HCT116 (cell line): ENCODE measurements at places on chromosomes 5 and 9. TPM values are rescaled to one million over a fixed set of nuclear protein-coding genes. Genes with fewer than 3 reads are reported as not detected.

GRCh38 chr5:150113047-150113744 lies 26.8 kb upstream of the CSF1R start:
- H3K4me1 ChIP-seq: peaks cover 30% of the 10 kb centered on the region
- no peak overlapping the region for H3K4me3 ChIP-seq
- no peaks in the 10 kb centered on the region for H3K36me3 ChIP-seq
- no peaks in the 10 kb centered on the region for H3K27me3 ChIP-seq

Gene IFNA21
- total RNA-seq: not detected

DNA sequence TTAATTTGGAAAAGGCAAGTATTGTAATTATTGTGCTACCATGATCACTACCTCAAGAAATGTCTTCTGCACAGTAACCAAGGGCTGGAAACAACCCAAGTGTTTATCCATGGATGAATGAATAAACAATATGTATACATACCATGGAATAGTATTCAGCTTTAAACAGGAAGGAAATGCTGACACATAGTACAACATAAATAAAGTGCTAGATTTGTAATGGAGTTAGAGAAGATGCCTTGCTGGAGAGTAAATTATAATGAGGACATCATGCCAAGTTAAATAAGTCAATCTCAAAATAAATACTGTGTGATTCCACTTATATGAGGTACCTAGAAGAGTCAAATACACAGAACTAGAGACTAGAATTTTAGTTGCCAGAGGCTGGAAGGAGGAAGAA lies 160.0 kb downstream of the CCDC192 start:
- H3K4me1 ChIP-seq: no peaks in the 10 kb centered on the region
- DNase-seq: no peak
- no peak overlapping the region for H3K4me3 ChIP-seq
- no peak overlapping the region for H3K27ac ChIP-seq
- H3K27me3 ChIP-seq: no peaks in the 10 kb centered on the region
- H3K36me3 ChIP-seq: no peaks in the 10 kb centered on the region

Gene PCDHB2
- not detected for total RNA-seq

Gene PCDHA12
- total RNA-seq: not detected

DNA sequence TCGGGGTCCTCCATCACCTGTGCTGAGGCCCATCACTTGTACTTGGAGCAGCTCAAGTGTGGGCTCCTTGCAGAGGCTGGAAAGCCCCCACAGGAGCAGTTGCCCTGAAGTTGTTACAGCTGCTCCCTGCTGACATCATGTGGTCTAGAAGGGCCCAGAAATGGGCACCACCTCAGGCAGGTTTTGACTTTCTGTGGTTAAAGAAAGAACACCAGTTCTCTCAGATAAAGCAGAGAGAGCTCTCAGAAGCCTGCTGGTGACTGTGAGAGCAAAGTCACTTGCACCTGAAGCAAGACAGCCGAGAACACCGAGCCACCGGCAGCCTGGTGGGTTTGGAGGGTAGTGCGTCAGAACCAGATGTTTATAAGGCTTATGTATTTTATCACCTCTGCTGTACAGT lies 70.4 kb downstream of the MVB12B start:
- no peaks in the 10 kb centered on the region for H3K27me3 ChIP-seq
- H3K4me1 ChIP-seq: peaks cover 13% of the 10 kb centered on the region
- H3K27ac ChIP-seq: no peak overlapping the region
- DNase-seq: no peak
- H3K36me3 ChIP-seq: no peaks in the 10 kb centered on the region

DNA sequence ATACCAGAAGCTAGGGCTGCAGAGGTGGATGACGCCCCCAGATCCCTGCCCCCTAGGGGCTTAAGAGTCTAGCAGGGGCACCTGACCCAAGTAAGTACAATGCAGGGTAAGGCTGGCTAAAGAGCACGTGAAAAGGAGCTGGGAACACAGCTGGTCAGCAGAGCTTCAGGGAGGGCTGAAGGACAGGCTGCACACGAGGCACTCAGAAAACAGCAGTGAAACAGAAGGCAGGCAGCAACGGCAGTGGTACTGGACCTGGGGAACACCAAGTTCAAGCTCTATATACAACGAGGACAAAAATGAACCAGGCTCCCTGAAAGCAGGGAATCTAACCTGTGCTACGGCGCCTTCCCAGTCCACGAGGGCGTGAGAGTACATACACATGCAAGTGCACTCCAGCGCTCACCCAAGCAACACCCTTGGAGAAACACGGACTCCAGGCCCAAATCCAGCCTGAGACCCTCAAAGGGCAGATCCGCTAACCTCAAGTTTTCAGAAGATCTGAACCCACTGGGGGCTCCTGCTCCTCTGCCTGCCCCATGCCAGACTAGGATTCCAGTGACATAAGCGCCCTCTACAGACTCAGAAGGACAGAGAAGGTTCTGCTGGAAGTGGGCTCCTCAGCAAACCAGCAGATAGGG lies 57.4 kb downstream of the PSMB7 start:
- H3K27me3 ChIP-seq: no peaks in the 10 kb centered on the region
- no peak for DNase-seq
- no peak overlapping the region for H3K4me3 ChIP-seq
- peaks cover 18% of the 10 kb centered on the region for H3K36me3 ChIP-seq
- no peak overlapping the region for H3K27ac ChIP-seq
- no peaks in the 10 kb centered on the region for H3K4me1 ChIP-seq

DNA sequence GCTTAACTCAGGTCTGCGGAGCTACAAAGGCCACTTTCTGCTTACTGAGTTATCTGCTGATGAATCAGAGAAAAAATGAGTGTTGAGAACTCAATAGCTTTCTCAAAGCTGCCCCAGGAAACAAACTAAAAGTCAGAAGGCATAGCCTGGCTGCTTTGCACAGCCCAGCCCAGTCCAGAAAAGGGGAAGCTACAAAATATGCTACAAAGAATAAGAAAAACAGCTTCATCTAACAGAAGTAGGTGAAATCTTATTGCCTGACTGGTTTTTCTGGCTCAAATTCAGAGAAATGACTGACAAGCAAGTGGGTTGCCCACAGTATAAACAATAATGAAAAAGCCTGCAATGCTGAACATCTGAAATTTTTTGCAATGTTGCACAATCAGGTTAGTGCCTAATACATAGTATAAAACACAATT lies 156.2 kb downstream of the PPP2R2B start:
- no peaks in the 10 kb centered on the region for H3K4me1 ChIP-seq
- H3K27me3 ChIP-seq: no peaks in the 10 kb centered on the region
- H3K4me3 ChIP-seq: no peak overlapping the region

DNA sequence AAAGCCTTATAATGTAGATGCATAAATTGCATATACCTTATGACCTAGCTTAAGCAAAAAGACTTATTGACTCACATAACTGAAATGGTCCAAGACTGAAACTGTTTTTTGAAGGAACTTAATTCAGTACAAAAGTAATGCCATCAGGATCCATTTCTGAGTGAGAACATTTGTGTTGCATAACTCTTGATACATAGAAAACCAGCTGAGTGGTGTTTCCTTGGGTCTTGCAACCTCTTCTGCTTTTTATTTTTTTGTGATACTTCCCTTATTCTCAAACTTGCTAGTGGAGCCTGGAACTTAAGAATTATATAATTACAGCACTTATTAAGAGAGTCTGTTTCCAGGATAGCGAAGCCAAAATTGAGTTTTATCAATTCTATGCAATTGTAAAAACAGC lies 272.0 kb downstream of the MAN2A1 start:
- no peaks in the 10 kb centered on the region for H3K27me3 ChIP-seq
- H3K4me1 ChIP-seq: no peaks in the 10 kb centered on the region
- no peak for DNase-seq

Gene CCNG1
- total RNA-seq: 176 TPM

- no peaks in the 10 kb centered on the region for H3K27me3 ChIP-seq
- no peak overlapping the region for H3K27ac ChIP-seq
- DNase-seq: no peak
- H3K36me3 ChIP-seq: no peaks in the 10 kb centered on the region
- H3K4me1 ChIP-seq: 0 out of 2 replicates have a peak, but pooled peaks cover 3% of the 10 kb centered on the region
Observed at GRCh38 chr9:110967196-110967595, 71.1 kb downstream of the LPAR1 start.

Gene WDR38
- not detected for total RNA-seq

DNA sequence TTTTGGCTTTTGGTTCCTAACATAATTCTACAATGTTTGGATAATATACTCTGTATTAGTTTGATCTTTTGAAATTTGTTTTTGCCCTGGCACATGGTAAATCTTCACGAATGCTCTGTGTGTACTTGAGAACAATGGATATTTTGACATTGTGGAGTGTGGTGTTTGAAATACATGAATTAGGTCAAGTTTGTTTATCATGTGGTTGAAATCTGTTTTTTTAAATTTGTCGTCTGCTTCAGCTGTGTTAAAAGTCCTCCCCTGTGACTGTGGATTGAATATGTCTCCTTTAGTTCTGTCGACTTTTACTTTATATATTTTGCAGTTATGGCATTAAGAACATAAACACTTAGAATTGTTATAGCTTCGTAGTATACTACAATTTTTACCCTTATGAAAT lies 60.3 kb downstream of the DUSP1 start:
- H3K4me1 ChIP-seq: peaks cover 11% of the 10 kb centered on the region
- no peak overlapping the region for H3K27ac ChIP-seq
- H3K27me3 ChIP-seq: no peaks in the 10 kb centered on the region; the same call in 1 of the 2 replicates
- no peaks in the 10 kb centered on the region for H3K36me3 ChIP-seq
- no peak overlapping the region for H3K4me3 ChIP-seq

DNA sequence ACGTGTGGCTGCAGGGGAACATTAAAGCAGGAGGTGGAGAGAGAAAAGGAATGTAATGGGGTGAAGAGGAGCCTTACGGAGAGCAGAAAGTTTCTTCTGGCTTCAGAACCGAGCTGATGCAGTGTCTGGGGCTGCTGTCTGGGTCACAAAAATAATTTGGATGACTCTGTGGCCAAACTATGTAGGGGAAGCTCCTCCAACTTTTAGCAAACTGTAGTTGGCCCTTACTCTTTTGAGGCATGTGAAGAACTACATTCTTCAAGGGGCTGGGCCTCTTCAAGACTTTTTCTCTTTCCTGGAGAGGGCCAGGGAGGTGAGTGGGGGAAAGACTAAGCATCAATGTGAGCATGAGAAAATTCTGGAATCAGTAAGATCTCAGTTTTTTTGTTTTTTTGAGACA lies 31.9 kb upstream of the SPARC start:
- H3K4me3 ChIP-seq: no peak overlapping the region
- DNase-seq: no peak
- H3K4me1 ChIP-seq: no peaks in the 10 kb centered on the region

GRCh38 chr5:72600391-72600981 lies 93.3 kb upstream of the ZNF366 start:
- no peaks in the 10 kb centered on the region for H3K4me1 ChIP-seq
- no peak overlapping the region for H3K4me3 ChIP-seq
- DNase-seq: peak; percentile 10
- no peak overlapping the region for H3K27ac ChIP-seq
- no peaks in the 10 kb centered on the region for H3K27me3 ChIP-seq

Gene BARHL1
- total RNA-seq: not detected

GRCh38 chr9:120265791-120266190 lies 314.2 kb downstream of the CDK5RAP2 start:
- no peak overlapping the region for H3K27ac ChIP-seq
- no peaks in the 10 kb centered on the region for H3K36me3 ChIP-seq
- H3K4me3 ChIP-seq: no peak overlapping the region
- peaks cover 31% of the 10 kb centered on the region for H3K27me3 ChIP-seq
- H3K4me1 ChIP-seq: no peaks in the 10 kb centered on the region

Gene NADK2
- 21.2 TPM for total RNA-seq

DNA sequence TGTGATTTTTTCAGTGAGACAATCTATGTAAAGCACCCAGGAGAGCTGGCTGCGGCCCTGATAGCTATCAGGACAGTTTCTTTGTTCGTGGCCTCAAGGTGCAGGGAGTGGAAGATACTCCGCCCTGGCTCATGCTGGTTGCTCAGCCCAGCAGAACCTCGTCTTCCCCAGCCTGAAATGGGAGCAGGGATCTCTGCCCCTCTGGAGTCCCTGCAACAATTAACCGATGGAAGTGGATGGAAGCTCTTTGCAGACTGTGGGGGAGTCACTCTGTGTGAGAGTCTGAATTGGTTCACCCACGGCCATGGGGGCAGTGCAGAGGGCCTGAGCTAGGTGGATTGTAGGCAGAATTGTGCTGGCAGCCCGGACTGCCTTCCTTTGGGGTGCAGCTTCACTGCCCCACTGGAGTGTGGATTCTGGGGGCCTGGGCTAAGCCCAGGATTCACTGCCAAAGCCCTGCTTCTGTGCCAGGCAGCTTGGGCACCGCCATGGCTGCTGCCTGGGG lies 2.8 kb downstream of the AIF1L start:
- DNase-seq: no peak
- no peaks in the 10 kb centered on the region for H3K27me3 ChIP-seq
- no peaks in the 10 kb centered on the region for H3K36me3 ChIP-seq
- H3K4me3 ChIP-seq: no peak overlapping the region
- no peak overlapping the region; the same call in 1 of the 2 replicates for H3K27ac ChIP-seq

Gene TOR2A
- 12.0 TPM for total RNA-seq

DNA sequence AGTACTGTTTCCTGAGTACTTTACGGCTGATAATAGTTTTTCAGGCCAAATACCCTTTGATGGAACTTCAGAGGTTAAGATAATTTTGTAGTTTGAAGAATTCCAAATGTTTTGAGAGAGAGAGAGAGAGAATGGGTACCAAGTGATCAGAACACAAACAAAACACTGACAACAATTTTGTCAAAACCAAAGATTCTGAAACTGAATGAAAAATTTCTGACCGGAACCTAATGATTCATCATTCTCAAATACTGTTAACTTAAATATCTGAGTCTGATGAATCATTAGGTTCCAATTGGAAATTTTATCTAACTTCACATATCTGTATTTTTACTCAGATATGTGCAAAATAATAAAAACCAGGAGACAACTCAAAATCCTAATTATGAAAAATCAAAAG lies 4.0 kb downstream of the LMBRD2 start:
- no peaks in the 10 kb centered on the region for H3K36me3 ChIP-seq
- peaks cover 8% of the 10 kb centered on the region; the same call in 1 of the 2 replicates for H3K4me1 ChIP-seq
- no peaks in the 10 kb centered on the region for H3K27me3 ChIP-seq
- H3K27ac ChIP-seq: no peak overlapping the region

GRCh38 chr5:5079876-5080275 lies 60.3 kb upstream of the ADAMTS16 start:
- H3K27me3 ChIP-seq: peaks cover 55% of the 10 kb centered on the region
- no peak overlapping the region for H3K4me3 ChIP-seq
- no peak overlapping the region for H3K27ac ChIP-seq
- H3K36me3 ChIP-seq: no peaks in the 10 kb centered on the region
- DNase-seq: no peak
